ENCODE measurements at places on chromosomes 4 and X.

DNA sequence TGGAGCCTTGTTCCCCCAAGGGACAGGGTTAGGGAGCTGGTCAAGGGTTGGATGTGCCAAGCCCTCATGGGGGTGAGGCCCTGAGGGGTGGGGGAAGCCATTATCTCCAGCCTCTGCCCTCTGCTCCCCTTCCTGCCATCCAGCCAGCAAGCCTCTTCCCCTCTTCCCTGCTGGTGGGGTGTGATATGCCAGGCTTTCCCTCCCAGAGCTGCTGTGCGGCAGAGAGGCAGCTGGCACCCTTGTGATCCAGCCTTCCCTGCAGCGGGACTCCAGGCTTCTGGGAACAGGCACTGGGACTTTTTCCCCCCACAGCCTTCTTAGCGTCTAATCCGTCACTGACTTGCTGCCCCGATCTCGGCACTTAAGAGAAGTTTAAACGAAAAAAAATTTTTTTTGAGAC, 6.3 kb downstream of the SSR4 start:
- DNase-seq, result no peak

GRCh38 chr4:80257851-80258250, 8.6 kb upstream of the FGF5 start:
- DNase-seq, result no peak

DNA sequence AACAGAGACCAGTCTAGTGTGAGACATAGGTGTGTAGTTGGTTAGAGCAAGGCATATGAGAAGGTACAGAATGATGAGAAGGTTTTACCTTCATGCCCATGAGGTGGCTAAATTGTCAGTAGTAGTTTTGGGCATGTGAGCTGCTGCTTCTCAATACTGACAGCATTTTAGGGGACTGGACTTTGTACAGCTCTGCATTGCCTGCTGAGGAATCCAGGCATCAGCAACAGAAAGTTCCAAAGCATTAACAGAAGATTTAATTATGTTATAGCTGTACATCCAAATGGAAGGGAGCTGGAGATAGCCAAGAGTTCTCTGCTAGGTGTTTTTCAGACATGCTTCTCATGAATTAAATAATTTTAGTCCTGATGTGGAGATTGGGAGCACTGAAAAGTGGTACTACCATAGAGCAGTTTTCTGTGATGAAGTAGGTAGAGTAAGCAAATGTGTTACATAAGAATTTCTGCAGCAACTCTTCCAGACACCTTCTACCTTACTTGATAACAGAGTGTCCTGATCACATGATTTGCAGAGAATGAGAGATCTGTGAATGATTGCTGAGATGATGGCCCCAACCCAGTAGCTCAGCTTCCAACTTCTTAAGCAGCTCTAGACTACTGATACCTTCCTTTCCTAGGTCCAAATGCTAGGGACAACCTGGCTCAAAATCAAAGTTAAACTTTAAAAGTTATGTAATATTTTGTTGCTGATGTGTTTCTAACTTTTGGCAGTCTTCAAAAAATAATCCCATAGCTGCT, 30.4 kb downstream of the FNIP2 start:
- DNase-seq, result no peak

DNA sequence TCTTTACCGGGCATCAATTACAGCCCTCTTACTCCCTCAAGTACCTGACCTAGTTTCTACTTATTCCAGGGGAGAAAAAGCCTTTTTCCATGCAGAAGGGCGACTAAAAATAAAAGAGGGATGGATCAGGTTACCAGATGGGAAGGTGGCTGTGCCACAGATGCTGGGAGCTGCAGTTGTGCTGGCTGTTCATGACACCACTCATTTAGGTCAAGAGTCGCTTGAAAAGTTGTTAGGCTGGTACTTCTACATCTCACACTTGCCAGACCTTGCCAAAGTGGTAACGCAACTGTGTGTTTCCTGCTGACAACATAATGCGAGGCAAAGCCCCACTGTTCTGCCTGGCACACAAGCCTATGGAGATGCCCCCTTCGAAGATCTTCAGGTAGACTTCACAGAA, 148.4 kb upstream of the FGF16 start:
- DNase-seq, result no peak

- DNase-seq, result no peak
These were observed 17.2 kb downstream of the GPR174 start for GRCh38 chrX:79161655-79162054.

DNA sequence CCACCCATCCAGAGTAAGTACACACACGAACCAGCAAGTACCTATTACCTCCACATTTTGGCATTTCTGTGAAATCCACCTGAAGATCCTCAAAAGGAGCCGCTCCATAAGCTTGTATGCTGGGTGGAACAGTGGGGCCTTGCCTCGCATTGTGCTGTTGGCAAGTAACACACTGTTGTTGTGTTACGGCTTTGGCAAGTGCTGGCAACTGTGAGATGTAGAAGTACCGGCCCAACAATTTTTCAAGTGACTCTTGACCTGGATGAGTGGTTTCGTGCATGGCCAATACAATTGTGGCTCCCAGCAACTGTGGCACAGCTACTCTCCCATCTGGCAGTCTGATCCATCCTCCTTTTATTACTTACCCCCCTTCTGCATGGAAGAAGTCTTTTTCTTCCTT, 128.7 kb downstream of the CCNB3 start:
- DNase-seq, result no peak

DNA sequence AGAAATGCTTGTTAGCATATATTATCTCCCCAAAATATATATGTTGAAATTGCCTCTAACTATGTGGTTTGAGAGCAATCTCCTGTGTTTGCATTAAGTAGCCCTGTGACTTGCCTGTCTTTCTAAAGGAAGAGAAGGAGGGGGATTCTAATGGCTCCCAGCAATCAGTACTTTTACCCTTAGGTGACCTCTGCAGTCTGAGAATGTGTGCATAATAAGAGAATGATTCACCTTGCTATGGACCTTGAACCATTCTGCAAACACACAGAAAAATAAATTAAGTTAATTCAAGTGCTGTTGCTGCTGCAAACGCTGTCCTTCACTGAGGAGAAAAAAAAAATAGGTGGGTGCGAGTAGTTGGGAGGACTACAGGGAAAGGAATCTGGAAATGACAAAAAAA, 322.2 kb downstream of the IQCM start:
- DNase-seq, result no peak

DNA sequence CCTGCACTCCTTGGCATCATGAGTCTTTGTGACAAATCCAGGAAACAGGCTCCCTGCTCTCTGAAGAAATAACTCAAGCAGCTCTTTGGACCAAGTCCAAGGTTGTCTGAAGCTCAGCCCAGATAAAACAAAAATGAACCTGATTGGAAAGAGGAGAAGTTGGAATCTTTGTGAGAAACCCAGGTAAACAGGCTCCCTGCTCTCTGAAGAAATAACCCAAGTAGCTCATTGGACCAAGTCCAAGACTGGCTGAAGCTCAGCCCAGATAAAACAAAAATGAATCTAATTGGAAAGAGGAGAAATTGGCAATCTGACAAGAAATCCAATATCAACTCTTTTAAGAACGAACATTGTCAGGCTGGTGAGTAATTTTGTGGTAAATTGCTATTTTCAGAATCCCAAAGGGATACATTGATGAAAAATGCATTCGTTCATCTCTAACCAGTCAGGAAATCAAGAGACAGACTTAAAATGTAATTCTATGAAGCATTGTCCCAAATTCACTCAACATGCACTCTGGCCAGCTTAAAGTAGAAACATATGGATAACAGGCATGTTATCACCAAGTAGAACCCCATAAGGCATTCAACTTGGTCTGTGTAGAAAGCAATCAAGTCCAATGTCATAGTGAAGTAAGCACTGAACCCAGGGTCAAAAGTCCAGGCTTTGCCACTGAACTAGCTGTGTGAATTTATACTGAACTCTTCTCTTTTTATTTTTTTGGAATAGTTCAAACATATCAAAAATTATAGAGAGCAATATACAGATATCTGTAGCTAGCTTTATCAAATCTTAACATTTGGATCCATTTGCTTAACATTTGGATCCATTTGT, 16.8 kb upstream of the NFXL1 start:
- no peak for DNase-seq

DNA sequence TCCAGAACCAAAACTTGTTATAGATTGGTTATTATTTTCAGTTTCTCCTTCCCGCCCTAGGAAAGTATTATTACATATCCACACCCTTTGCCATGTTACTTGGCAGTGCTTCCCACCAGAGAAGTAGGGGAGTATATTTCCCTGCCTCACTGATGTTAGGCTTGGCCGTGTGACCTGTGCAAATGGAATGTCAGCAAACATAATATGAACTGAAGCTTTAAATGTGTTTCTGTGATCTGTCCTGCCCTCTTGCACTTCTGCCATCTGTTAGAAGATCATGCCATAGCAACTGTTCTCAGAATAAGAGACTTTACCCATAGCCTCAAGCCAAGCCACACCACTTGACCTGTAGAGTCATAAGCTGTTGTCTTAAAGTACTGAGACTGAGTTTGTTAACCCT, 36.7 kb upstream of the NEUROG2 start:
- no peak for DNase-seq

GRCh38 chrX:65894133-65894532, 145.7 kb downstream of the VSIG4 start:
- DNase-seq, result no peak

DNA sequence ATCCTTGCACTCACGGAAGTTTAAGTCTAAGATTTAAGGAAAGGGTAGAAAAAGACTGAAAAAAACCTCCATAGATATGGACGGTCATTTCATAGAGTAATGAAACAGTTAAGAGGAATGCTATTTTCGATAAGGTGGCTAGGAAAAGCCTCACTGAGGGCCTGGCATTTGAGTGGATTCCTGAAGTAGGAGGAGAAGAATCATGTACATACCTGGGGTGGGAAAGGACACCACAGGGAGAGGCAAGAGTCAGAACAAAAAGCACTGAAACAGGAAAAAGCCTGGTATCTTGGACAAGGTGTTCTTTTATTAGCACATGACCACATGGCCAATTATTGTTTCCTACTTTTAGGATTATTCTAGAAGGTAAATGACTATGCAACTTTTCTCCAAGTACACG, 547.2 kb upstream of the DIPK2B start:
- DNase-seq, result no peak

GRCh38 chr4:8570201-8570600, 10.0 kb upstream of the GPR78 start:
- no peak for DNase-seq

- DNase-seq, result no peak
These were observed 667.7 kb upstream of the SLIT2 start for GRCh38 chr4:19583827-19584569.

- no peak for DNase-seq
These were observed 1025.0 kb upstream of the PCDH10 start for GRCh38 chr4:132123870-132124623.

- no peak for DNase-seq
These were observed 99.2 kb upstream of the RAPGEF2 start for GRCh38 chr4:159003420-159004253.

GRCh38 chrX:52424656-52425055, 55.8 kb downstream of the XAGE2 start:
- DNase-seq, result no peak

GRCh38 chrX:113370006-113370405, 529.4 kb upstream of the AMOT start:
- DNase-seq, result no peak

- no peak for DNase-seq
These were observed 94.9 kb upstream of the WDR17 start for GRCh38 chr4:175970724-175971123.

DNA sequence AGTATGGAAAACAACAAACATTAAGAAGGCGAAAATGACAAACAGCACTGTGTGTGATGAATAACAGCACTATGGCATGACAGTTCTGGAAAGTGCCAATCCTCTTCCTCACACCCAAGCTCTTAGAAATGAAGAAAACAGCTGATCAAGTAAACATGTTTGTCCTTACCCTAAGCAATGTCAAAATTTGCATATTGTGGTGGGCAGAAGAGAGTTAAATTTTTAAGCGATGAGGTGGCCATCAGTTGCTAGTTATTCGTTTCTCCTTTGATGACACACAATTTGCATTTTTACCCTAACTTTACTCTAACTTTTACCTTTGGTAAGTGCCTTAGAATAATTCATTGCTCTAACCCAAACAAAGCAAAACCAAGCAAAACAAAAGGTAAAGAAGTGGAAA, 8.8 kb downstream of the PROM1 start:
- DNase-seq, result no peak

- DNase-seq, result no peak
These were observed 56.4 kb upstream of the SPANXN1 start for GRCh38 chrX:145190801-145191389.

GRCh38 chrX:44580466-44580865, 37.8 kb upstream of the FUNDC1 start:
- no peak for DNase-seq

GRCh38 chrX:82973646-82974045, 534.4 kb upstream of the POU3F4 start:
- no peak for DNase-seq

DNA sequence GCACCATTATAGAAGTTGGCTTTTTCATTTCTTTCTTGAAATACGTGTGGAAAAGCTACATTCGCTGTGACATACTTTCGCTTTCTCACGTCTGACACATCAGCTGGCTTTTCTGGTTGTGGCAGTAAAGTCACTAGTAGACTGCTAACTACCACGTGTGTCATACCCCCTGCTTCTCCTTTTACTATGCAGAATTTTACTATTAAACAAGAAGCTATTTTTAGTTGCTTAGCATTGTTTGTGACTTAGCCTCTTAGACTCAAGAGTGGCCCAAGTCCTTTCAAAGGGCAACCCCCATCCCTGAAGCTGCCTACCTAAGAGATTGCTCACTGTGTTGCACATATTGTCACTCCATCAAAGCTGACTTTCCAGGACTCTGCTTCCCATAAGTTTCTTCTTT, 2.1 kb upstream of the IL2 start:
- no peak for DNase-seq

- peak; percentile 78 for DNase-seq
These were observed at the start of gene DCHS2 for GRCh38 chr4:154491341-154492271. TSS of gene DCHS2 (minus strand) at chr4:154491799. CDS start at chr4:154491355, 444 bp downstream.

DNA sequence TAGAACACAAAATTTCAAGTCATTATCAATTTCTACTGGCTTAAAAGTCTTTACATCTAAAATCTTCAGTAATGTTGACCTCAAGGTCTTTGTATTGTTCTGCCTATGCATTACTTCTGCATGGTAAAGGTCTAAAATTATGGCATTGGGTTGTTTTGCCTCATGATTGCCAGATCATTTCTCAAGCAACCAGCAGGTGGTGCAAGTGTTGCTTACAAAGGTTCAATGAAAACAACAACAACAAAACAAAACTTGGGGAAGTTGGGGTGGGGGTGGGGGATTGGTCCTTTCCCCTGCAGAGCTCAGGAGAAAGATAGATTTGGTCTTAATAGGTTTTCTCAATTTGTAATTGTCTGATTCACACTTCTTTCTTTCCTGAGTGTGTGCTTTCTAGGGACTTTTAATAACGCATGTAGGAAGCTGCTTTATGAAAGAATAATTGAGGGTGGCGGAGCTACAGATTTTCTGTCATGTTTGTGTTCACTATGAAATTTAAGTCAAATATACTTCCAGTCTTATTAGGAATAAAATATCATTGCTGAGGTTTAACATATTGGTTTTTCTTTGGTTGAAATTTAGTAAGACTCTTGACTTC, 145.1 kb downstream of the COL4A5 start:
- DNase-seq, result no peak

GRCh38 chr4:56438766-56439165, 2.7 kb downstream of the PAICS start:
- DNase-seq, result no peak

Data from H1 (cell line).